Fibroblast of skin of right quadriceps (primary cell): ENCODE measurements at places on chromosomes 7 and 10.
A peak's percentile ranks its signal among the peaks of the same experiment; 100 is the strongest.

- DNase-seq: no peak
These were observed 101.0 kb downstream of the CDCA7L start for GRCh38 chr7:21844742-21845141.

GRCh38 chr10:74705358-74705980 is 120.9 kb upstream of the KAT6B start:
- no peak for DNase-seq

GRCh38 chr7:77383333-77383740 is 32.8 kb downstream of the GSAP start:
- peak; percentile 2 for DNase-seq

DNA sequence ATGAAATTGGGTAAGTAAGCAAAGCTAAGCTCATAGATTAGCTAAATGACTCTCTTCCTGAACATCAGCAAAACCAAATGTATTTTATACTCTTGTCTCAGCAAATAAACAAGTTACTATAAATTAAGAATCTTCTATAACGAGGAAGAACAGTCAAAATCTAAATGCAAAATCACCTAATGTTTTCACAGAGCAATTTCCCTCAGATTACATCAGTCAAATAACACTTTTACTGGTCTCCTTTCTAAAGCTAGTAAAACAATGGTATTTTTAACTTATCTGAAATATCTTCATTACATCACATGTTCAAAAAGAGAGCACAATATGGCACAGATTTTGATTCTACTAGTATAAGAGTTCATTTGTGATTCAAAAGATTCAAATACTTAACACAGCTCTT is 16.5 kb upstream of the GPR22 start:
- no peak for DNase-seq

DNA sequence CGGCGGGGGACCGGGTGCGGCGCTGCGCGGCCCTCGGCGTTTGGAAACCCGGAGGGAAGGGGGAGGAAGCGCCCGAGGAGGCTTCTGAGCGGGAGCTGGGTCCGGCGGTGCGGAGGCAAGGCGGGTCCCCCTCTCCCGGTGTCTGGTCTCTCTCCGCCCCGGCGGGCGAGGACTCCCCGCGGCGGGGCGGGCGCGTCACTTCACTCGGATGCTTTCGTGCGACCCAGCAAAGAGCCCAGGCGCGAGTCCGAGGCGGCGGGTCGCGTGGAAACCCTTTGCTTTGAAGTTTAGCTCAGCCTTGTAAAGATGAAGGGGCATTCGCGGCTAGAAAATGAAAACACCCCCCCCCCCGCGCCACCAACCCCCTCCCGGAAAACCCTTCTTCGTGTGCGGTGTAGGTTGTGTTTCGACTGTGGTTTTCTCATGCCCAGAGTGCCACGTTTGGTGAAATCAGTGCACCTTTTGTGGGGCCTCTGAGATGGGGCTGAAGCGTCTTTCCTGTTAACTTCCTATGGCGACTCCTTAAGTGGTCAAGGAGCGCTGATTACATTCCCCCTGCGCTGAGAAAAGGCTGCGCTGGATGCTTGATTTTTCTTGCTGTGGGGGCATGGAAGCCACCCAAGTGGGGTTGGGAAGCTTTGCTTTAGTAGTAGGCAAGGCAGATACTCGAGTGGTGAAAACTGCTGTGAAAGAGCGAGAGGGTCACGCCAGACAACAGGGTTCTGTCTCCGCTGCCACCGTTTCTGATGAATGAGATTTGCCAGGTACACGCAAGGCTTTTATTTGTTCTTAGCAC is 876 bp downstream of the GNAI1 start:
- DNase-seq: peak; percentile 20

DNA sequence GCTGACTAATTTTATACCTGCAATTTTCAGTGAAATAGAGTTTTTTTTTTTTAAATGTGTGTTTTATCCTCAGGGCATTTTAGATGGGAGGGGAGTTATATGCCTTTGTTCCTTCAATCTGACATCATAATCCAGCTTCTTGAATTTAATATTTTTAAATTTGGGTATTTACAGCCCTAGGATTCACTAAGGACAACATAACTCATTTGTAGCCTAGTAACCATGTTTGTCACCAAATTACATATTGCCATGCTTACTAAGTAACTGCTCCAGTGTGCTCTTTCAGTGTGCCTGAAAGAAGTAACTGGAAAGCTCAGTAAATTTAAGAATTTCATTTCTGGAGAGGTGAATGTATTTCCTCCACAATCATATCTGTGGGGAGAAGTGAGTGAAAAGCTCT is 56.8 kb upstream of the DGKB start:
- no peak for DNase-seq

DNA sequence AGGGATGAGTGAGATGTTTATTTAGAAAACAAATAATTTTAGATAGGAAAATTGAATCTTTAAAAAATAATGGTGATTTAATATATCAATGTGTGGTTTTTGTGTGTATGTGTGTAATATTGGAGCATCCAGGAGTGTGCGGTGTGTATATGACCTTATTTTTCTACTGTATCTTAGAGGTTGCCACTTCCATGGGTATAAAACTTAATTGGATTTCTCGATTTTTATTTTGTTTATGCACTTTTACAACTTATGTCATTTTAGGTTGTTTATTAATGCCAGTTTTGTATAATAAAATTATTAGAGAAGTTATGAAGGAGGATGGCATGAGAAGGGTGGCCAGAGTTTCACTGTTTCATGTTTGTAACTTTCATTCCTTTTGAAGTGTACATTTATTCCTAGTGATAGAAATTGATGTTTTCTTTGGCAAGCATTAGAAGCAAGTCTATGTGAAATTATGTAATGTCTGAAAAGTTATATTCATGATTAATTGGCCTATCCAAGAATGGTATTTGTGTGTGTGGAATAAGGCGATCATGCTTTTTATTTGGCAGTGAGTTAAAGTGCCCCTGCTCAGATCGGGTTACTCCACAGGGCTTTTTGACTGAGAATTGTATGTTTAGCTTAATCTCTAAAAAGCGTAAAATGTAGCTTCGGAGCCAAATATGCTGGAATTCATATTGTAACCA is 110.3 kb downstream of the KAT6B start:
- DNase-seq: peak; percentile 60

DNA sequence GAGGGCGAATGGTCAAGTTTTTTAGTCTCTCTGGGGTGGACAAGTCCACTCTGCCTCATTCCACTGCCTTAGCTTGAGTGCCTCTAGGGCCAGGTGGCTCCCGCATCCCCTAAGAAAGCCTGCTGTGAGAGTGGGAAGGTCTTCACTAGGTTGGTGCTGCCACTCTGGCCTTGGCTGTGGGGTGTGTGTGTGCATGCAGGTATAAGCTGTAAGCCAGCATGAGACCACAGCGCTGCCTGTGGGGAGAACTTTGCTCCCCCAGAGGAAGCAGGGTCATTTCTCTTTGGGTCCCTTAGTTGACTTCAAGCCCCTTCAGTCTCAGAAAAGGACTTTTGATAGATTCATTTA is 25.5 kb upstream of the PCBD1 start:
- DNase-seq: no peak

DNA sequence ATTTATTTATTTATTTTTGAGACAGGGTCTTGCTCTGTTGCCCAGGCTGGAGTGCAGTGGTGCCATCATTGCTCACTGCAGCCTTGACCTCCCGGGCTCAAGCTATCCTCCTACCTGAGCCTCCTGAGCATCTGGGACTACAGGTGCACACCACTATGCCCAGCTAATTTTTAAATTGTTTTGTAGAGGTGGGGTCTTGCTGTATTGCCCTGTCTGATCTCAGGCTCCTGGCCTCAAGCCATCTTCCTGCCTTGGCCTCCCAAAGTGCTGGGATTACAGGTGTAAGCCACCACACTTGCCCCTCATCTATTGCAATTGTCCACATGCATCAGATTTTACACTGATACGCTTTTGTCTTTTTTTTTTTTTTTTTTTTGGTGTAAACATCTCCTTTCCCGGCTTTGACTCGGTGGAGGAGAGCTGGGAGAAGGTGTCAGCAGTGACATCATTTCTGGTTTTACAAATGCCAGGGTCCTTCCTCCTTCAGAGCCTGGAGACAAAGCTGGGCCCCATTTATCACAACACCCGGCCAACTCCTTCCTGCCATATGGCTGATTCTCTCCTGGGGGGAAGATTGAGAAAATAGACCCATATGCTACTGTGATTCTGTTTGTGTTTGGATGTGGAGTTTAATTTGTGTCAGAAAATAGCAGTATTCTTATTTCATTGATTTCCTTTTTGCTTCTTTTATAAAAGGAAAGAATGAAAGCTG is 61.3 kb downstream of the GALNT17 start:
- no peak for DNase-seq

DNA sequence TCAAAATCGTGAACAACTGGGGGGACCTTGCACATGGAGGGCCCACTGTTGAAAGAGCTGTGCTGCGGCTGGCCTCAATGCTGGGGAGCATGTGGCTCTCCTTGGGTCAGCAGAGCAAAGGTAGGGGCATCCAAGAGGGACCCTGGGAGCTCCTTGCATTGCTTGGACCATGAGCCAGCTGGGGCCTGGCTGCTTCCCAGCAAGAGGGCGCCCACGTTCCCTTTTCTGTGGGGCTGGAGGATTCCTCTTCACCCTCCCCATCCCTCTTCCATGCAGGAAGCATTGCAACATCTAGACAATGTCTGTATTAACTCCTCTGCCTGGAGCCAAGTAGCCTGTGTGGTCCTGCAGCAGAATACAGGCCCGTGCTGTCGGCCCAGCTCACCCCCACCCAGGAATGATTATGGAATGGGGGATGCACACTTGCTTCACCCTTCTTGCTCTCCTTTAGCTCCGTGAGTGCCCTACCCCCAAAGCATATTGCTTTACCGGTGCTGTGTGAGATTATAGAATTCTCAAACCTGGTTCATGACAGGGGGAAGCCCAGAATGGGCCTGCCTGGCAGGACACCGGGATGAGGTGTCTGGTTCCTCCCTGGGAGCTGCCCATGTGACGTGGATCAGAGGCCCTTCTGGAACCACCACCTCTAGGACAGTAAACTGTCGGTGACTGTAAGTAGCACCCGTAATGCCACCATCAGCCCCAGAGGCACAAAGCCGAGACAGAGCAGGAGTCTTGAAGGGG is 61.9 kb downstream of the SYPL1 start:
- peak; percentile 81 for DNase-seq

GRCh38 chr7:98970016-98970615 is 91.8 kb downstream of the TRRAP start:
- DNase-seq: no peak

DNA sequence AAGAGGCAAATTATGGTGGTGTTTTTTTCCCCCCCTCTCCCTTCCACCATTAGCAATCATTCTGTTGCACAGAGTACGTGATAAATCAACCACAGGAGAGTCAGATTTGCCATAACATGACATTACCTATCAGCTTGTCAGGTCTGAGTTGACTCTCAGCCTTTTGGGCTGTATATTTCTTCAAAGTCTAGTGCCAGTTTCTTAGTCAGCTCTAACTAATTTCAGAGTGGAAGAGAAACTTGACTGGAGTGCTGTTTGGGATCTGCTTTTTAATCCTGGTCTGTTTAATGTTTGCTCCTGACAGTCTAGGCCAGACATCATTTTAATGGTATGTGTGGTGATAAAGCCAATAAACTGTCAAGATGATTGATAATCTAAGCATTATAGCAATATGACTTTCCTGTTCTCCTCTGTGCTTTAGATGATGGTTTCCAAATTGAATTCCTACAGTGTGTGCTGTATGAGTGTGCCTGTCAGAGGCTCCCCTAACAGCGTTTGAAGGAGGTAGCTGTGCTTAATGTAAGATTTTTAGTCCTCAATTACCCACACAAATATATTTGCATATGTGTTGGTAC is 76.9 kb downstream of the LRMDA start:
- peak; percentile 98 for DNase-seq

GRCh38 chr7:1564603-1565022 is 5.2 kb downstream of the PSMG3 start:
- DNase-seq: no peak

- DNase-seq: no peak
These were observed 299.4 kb upstream of the VSTM2A start for GRCh38 chr7:54242776-54243175.

DNA sequence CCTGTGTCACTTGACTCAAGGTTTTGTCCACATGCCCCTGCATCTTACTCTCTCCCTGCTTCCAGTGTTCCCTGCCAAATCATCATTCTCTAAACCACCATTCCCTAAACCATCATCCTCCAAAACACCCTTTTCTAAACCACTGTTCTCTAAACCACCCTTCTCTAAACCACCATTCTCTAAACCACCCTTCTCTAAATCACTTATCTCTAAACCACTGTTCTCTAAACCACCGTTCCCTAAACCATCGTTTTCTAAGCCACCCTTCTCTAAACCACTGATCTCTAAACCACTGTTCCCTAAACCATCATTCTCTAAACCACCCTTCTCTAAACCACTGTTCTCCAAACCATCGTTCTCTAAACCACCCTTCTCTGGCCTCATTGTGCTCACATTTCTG is 142.1 kb downstream of the CXCL12 start:
- DNase-seq: no peak
